Glomerular endothelial cell (primary cell): ENCODE measurements at places on chromosomes 16 and 17. TPM values are rescaled to one million over a fixed set of nuclear protein-coding genes. Genes with fewer than 3 reads are reported as not detected.

Gene ITGAE
- 10.5 and 13.3 TPM in 2 replicates for total RNA-seq

Gene STX1B
- total RNA-seq: 0.41 and 2.6 TPM in 2 replicates

Gene TBC1D3K
- total RNA-seq: 0.06 TPM in 1 of 2 replicates, not detected in the other

Gene ZDHHC1
- 18.3 and 23.7 TPM in 2 replicates for total RNA-seq

Gene PPM1D
- total RNA-seq: 22.2 and 27.6 TPM in 2 replicates

Gene CCL5
- 1.6 and 1.8 TPM in 2 replicates for total RNA-seq

Gene KRTAP4-6
- not detected in 2 replicates for total RNA-seq
